ENCODE measurements at places on chromosomes 11 and 22.

DNA sequence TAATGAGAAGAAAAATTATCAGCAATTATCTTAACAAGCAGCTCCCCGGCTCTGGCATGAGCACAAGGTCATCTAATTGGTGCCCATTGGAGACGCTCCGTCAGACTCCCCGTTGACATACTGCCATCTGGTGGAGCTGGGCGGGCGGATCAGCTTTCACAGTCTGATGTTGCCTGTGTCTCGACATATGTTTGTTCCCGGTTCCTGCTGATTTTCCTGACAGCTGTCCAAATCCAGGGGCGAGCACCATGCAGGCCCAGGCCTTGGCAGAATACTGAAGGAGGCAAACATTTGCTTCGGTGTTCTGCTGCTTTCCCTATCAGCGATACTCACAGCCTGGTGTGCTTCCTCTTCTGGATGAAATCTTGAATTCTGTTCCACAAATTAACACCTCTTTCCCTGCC is 43.8 kb upstream of the BARX2 start:
- peak; percentile 87 for DNase-seq

DNA sequence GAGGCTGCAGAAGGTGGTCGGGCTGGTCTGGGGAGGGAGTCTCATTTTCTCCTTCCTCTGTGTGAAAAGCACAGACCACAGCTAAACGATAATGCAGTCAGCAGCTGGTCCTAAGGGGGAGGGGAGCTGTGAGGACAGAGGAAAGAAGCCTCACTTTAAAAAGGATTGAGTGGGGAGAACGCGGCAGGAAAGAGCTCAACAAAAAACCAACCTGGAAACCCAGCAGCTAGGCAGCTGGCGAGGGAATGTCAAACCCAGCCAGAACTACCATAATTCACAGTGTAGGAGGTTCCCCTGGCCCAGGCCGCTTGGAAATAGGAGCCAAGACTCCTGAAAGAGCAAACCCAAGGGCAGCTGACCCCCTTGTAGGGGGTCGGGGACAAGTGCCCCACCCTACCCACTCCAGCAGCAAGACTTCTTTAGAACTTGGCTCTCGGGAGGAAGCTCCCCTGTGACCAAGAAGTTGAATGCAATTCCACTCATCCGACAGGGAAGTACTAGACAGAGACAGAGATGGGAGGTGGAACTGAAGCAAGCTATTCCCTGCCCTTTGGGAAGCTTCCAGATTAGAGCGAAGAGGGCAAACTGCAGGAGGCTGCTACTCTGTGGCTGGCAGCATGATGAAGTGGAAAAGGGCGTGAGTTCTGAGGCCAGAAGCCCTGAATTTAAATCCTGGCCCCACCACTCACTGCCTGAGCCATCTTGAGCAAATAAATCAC is 16.5 kb upstream of the DGKZ start:
- DNase-seq: no peak

GRCh38 chr11:106304274-106304673 is 226.8 kb downstream of the AASDHPPT start:
- DNase-seq: no peak

DNA sequence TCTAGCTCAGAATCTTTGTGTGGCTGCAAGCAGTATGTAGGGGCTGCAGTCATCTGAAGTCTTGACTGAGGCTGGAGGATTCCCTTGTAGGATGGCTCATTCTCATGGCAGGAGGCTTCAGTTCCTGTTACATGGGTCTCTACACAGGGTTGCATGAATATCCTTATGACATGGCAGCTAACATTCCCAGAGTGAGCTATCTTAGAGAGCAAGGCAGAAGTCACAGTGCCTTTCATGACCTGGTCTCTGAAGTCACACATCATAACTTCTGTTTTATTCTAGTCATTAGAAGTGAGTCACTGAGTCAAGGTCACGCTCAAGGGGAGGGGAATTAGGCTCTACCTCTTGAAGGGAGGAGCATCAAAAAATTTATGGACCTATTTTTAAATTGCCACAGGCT is 10.3 kb upstream of the SPON1 start:
- no peak for DNase-seq

DNA sequence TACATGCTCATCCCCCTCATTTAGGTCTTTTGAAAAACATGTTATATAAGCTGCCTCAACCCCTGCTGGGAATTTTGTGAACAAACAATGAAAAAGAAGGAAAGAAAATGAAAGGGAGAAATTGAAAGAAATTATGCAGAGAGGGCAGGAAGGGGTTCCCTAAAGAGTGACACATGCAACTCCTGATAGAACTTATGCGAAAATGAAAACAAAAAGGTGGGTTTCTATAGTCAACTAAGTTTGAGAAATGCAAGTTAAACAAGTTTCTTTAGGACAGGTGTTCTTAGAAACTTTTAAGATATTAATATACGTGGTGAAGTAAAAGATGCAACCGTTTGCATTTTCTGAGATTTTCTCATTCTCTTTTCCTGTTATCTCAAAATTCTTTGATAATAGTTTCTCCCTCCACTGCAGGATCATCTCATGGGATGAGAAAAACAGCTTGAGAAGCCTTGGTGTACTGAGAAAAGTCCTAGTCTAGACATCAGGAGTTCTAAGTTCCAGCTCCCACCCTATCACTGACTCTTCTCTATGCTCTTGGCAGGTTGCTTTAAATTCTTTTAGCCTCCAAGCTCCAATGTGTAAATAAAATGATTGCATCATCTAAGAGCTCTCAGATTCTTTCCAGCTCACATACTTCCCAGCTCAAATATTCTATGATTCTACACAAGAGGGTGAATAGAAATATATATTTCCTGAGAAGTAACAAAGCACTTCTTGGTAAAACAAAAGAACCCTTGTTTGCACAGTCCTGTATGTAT is 109.2 kb downstream of the FAM76B start:
- no peak for DNase-seq

DNA sequence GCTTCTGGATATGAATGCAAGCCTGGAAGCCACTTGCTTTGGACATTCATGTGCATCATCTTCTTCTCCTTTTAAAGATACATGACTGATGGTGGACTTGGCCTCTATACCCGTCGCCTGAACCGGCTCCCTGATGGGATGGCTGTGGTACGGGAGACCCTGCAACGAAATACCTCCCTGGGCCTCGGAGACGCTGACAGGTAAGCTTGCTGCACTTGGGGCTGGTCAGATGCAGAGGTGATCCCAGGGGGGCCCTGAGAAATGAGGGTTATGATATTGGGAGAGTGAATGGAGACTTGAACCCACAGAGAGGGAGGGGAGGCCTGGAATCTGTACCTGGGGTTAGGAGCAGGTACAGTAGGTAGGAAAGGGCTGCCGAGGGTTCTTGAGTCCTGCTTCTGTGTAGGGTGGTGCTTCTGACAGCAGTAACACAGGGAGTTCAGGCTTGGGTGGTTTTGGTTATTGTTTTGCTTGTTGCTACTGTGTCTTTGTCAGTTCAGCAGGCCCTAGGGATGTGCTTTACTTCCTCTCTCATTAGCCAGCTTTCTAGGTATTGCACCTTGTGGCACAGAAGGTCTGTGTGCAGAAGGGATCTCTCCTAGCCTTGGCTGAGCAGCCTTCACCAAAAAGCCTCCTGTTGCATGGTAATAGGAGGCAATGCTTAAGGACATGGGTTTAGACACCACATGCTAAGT is 176.1 kb downstream of the DBX1 start:
- no peak for DNase-seq

DNA sequence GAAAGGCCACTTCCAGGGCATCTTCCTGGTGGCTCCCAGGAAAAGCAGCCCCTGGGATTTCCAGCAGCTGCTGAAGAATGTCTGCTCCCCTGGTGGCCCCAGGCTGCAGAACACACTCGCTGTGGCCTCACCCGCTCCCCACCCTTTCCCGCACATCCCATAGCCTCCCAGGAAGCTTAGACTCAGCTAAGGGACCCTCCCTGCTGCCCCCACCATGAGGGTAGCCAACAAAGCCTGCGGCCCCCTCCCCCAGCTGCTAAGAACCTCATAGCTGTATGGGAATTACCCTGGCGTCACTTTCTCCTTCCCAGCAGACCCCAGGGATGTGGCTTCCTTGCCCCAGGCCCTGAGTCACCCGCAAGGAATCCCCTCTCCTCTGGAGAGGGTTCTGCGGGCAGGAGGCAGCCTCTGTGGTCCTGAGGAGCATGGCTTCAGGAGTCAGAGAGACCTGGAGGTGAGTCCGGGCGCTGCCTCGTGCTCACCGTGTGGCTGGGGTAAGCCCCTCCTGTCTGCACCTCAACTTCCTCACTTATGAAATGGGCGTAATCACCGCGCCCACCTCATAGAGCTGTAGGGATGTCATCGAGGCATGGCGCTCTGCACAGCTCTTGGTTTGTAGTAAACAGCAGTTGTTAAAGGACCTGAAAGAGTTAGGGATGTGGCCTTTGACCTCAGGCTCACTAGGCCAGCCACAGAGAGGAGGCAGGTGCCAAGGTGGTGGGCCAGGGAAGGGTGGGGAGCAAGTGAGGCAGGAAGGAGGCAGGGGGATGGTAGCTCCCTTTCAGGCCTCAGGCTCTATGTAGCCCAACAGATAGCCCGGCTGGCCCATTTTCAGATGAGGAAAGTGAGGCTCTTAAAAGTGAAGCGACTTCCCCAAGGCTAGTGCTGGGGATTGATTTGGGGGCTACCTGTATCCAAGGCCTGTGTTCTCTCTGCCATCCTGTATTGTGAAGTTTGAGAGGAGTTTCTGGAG is 71.2 kb downstream of the LRRC32 start:
- peak; percentile 55 for DNase-seq

DNA sequence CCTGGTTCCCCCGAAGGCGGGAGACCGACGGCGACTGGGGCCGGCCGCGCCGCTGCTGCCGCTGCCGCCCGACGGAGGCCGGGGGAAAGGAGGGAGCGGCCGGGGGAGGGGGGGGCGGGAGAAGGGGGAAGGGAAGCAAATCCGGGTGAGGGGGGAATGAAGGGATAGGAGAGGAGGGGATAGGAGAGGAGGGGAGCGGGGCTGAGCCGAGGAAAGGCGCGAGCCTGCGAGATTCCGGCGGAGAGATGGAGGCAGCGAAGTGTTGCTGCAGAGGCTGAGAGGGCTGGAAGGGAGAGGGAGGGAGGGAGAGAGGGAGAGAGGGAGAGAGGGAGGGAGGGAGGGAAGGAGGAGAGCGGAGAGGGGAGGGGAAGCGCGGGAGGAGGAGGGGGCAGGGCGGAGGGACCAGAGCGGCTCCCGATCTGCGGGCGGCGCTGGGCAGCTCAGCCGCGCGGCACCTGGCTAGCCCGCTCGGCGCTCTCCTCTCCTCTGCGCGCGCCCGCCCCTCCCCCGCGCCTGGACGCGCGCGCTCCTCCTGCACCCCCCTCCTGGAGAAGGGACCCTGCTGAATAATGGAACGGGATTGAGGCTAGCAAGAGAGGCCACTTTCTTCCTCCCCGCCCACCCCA is 52.3 kb downstream of the SLC22A12 start:
- DNase-seq: peak; percentile 76

- no peak for DNase-seq
Observed at GRCh38 chr11:117860139-117860538, 16.3 kb downstream of the FXYD6 start.

DNA sequence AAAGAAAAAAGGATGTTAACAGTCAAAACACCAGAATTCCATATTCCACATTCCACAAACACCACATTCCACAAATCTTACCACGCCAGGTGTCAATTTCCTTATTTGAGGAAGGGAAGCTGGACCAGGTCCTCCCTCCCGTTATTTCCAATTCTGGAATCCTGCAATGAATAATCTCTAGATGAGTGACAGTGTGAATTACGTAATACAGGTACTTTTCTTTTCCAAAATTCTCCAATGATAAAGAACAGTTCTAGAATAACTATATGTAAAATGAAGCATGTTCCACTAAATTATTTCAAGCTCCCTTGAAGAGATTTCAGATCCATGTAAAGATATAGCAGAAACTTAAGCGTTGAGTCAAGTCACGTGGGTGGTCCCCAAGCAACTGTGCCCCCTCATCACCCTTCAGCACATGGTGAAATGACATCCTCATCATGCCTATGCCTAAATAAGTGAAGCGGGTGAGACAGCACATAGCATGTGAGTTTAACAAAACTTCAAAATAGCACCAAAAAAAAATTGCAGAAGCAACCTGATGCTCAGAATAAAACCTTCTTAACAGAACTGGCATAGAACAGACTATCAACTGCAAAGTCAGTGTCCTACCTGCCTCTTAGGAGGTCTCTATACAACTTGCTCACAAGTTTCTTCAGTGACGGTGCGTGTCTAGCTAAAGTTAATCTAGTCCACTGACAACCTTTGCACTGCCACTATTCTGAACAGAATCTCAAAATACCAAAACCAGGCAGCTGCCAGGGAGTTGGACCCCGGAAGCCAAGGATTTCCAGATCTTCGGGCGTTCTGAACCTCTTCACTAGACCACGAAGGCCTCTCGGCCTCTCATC is 876 bp downstream of the NFRKB start:
- no peak for DNase-seq

GRCh38 chr11:103624708-103625623 is 411.5 kb upstream of the DDI1 start:
- no peak for DNase-seq

DNA sequence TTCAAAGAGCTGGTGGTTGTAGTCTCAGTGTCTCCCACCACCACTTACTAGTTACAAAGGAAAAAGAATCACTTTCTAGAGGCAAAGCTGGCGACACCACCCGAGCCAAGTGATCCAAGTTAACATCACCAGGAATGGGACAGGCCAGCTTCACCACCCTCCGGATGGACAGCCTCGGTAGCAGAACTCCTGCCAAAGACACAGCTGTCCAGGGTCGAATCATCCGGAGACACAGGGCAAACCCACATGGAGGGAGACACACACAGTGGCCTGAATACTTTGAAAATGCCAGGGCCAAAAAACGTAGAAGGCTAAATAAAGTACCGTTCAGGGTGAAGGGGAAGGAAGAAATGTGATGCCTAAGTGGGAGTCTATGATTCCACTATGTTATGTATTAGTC is 33.1 kb downstream of the KCNQ1 start:
- no peak for DNase-seq

GRCh38 chr22:37467391-37467955 is 18.7 kb downstream of the MFNG start:
- no peak for DNase-seq

GRCh38 chr11:76955459-76956114 is 78.6 kb upstream of the B3GNT6 start:
- DNase-seq: no peak

- DNase-seq: peak; percentile 44
Observed at GRCh38 chr22:49321477-49322055, 506.1 kb downstream of the BRD1 start.

GRCh38 chr22:27989758-27990450 is 70.8 kb upstream of the PITPNB start:
- DNase-seq: no peak

DNA sequence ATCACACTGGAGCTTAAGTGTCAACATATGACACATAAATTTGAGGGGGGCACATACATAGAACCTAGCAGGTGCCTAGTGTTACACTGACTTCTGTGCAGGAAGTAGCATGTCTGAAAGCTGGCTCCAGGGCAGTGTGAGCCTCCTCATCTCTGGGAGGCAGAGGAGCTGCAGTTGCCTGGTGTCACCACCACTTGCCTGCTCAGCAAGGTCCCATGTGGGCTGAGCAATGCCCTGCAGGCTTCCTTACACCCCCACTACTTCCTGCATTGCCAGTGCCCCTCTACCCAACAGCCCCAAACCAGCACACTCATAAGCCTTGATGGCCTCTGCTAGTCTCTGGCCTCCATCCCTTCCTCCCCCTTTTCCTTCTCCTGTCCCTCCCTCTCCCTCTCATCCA is 165.8 kb downstream of the BUD13 start:
- DNase-seq: peak; percentile 25

Data from ecto neural progenitor cell (in vitro differentiated cells).